ENCODE measurements at places on chromosomes 4 and X.

DNA sequence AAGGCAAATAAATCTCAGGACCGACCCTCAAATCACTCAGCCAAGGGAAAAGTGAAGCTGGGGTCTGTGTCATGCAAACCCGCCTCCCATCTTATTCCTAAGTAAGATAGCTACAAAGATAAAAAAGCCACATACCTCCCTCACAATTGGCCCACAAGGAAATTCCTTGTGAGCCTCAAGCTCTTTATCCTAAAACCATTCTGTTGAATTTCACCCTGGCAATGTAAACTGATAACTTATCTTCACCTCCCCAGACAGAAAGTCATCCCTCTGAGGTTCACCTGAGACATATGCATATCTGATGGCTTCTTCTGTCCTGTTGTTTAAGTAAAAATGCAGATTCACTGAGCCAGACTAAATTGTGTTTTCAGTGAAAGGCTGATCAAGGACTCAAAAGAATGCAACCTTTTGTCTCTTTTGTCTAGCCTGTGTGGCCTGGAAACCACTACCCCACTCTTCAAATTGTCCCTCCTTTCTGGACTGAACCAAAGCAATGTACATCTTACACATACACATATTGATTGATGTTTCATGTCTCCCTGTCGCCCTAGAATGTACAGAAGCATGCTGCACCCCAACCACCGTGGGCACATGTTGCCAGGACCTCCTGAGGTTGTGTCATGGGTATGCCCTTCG lies 91.3 kb downstream of the MFAP3L start:
- no peak for DNase-seq

DNA sequence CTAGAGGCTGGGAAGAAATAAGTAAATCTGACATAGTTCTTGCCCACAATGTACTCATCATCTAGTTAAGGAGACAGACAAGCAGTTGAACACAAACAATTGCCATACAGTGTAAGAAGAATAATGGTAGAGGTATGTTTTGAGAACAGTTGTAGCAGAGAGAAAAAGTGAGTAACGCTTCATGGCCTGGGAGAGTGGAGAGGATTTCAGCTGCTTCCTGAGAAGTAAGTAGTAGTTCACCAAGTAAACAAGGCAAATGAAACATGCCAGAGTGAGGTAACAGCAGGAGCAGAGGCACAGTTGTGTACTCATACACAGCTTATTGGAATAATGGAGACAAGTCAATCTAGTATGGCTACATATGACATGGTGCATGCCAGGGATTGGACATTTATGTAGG lies 53.6 kb upstream of the RAP2C start:
- DNase-seq = no peak

GRCh38 chrX:39381422-39381821 lies 580.2 kb downstream of the MID1IP1 start:
- no peak for DNase-seq

- no peak for DNase-seq
These were observed 60.4 kb downstream of the CD40LG start for GRCh38 chrX:136708348-136708747.

DNA sequence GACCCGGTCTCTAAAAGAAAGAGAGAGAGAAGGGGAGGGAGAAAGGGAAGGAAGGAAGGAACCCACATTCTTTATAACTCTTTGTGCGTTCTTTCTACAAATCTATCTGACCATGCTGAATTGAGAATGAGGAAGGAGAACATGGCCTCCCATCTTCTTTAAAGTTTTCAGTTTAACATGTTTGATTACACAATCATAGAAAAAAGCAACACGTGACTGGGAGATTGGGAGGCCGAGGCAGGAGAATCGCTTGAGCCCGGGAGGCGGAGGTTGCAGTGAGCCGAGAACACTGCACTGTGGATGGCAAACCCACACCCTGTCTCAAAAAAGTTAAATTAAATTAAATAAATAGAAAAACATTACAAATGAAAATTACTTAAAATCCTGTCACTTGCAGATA lies 254.5 kb downstream of the RAPGEF2 start:
- no peak for DNase-seq

DNA sequence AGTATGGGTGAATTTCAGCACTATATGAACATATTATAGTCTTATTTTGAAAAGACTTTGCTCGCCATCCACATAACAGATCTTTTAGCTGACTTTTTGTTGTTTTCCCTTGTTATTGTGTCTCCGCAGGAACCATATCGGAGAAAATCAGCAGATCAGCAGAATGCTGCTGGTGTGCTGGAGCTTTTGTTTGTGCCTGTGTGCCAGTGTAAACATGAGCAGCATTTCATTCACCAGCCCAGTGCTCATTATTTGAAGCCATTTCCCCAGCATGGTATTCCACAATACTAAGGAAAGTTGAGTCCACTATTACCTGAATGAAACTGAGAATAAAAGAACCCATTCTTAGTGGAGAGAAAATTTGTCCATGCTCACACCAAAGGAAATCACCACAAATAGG lies 261.8 kb upstream of the ARX start:
- no peak for DNase-seq

- DNase-seq = no peak
These were observed 211.9 kb upstream of the HS3ST1 start for GRCh38 chr4:11640584-11640983.

DNA sequence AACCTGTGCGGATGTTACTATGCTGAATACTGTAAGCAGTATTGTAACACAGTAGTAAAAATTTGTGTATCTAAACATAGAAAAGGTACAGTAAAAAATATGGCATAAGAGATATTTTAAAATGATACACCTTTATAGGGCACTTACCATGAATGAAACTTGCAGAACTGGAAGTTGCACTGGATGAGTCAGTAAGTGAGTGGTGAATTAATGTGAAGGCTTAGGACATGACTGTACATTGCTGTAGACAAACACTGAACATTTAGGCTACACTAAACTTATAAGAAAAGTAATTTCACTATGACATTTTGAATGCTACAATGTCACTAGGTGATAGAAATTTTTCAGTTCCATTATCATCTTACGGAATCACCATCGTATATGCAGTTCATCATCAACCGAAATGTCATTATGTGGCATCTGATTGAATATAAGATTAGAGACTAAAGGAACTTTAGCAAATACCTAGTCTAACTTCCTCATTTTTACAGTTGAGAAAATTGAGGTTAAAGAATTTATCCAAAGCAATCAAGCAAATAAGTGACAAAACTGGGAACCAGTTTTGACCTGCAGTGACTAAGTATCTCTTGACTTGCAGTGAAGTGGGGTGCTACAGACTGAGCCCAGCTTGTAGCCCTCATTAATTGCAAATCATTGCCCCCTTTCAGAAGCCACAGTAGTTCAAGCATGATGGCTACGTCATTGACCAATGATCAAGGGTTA lies 55.3 kb downstream of the EGF start:
- no peak for DNase-seq

DNA sequence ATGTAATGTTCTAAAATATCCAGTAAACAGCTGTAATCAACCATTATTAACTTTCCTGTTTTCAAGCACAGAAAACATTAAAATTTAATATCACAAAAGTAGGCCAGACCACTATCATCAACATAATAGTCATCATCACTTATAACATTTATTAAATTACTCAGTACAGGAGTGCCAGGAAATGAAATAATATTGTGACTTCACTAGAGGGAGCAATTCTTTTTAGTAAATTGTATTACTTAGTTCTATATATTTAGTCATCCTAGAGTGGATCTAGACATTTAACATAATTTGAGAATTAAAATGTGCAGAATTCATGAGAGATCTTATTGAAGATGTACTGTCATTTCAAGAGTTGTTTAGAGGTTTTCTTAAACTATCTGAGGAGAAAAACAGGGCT lies 33.6 kb downstream of the PITX2 start:
- no peak for DNase-seq

DNA sequence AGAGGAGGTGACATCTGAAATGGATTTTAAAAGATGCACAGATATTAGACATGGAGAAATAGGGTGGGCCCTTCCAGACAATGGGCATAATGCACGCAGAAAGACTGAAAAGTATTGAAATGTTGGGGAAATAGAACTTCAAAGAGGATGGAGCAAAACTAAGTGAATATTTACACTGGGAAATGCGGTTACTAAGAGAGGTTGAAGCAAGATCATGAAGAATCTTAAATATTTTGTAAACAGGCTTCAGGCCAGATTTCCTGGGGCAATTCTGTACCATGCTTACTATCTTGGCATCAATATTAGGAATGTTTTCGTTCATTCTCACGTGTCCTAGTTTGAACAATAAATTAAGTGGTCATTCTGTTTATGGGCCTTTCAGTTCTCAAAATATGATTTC lies 216.3 kb downstream of the ADAMTS3 start:
- no peak for DNase-seq

DNA sequence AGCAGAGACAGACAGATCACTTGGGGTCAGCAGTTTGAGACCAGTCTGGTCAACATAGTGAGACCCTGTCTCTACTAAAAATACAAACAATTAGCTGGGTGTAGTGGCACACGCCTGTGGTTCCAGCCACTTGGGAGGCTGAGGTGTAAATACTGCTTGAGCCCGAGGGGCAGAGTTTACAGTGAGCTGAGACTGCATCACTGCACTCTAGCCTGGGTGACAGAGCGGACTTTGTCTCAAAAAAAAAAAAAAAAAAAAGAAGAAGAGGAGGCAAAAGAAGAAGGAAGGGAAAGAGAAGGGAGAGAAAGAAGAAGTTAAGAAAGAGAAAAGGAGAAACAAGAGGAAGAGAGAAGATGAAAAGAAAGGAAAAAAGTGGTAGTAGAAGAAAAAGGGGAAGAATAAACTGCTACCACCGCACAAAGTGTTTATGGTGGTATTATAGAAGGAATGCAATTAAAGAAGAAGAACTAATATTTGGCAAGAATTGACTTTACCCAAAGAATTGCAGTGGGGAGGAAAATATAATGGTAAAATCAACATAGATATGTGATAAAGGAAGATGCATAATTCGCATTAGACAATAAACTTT lies 19.6 kb upstream of the NSUN7 start:
- no peak for DNase-seq

- no peak for DNase-seq
These were observed 25.9 kb upstream of the CPLX1 start for GRCh38 chr4:851701-852430.

- no peak for DNase-seq
These were observed 21.5 kb upstream of the TBL1X start for GRCh38 chrX:9443327-9443726.

DNA sequence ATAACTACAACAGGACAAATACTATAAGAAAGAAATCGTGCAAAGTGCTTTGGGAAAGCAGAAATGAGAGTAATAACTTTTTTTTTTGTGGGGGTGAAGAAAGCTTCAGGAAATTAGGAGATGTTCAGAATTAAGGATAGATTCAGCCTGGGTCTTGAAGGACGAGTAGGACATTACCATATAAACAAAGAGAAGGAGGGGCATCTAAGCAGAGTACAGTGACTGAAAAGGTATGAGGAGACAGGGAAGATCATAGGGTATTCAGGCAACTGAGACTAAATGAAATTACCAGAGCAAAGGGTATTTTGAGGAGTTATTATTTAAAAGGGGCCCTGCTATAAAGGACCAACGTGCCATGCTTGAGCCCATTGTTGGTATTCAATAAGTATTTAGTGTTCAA lies 3.1 kb upstream of the STAP1 start:
- no peak for DNase-seq

DNA sequence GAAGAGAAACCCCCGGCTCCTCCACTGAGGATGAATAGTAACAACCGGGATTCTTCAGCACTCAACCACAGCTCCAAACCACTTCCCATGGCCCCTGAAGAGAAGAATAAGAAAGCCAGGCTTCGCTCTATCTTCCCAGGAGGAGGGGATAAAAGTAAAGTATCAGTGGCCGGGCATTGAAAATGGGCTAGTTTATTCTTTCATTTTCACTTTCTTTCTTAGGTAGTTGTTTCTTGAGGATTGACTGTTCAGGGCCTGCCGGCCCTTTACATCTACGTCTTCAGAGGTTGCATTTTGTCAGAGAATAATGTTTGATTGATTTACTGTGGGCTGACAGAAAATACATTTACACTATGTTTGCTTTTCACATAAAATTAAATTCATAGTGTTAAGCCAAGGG lies 27.1 kb downstream of the PAK3 start:
- no peak for DNase-seq

DNA sequence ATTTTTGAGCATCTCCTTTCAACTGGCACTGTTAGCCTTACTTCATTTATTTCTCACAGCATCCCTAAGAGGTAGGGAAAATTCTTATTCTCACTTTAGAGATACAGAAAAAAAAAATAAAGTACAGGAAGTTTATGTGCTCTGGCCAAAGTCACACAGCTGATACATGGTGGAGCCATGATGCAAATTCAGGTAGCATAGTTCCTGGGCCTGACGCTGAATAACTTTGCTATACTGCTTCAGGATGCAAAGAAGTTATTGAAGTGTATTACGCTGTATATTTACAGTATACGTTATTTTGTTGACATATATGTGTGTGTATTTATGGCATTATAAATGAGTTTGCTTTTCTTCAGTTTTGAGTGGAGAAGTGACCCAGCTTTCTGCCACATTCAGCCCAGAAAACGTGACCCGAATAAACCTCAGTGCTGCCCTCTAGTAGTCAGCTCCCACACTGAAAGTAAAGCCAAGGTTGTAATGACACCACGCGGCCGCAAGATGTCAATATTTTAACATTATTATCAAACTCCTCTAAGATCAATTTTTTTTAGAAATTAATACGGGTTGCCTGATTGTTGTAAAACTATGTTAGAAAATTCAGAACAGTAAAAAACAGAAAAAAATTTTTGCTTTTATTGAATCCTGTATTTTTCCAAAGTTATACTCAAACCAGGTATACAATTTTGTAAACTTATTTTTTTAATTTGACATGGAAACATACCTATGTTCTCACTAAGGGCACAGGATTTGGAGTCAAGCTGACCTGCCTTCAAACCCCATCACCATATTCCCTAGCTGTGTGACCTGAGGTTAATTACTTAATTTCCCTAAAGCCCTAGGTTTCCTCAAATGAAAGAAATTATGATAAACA lies 3.8 kb upstream of the GUCY2F start:
- peak; percentile 13 for DNase-seq

DNA sequence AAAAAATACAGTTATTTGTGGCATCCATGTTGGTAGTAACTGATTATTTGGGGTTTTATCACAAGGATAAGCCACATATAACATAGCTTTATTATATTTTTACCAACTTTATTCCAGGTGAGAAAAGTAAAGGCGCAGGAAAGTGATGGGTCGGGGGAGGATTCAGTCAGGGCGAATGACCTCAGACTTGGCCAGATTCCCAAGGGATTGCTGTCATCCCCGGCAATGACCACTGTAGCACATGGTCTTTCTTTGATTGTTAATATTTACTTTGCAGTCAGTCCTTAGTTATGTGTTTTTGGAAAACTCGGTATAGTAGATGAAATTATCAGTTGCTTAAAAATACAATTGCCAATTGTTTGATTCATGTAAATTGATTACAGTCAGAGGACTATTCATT lies 17.6 kb downstream of the GRIA3 start:
- DNase-seq = no peak

DNA sequence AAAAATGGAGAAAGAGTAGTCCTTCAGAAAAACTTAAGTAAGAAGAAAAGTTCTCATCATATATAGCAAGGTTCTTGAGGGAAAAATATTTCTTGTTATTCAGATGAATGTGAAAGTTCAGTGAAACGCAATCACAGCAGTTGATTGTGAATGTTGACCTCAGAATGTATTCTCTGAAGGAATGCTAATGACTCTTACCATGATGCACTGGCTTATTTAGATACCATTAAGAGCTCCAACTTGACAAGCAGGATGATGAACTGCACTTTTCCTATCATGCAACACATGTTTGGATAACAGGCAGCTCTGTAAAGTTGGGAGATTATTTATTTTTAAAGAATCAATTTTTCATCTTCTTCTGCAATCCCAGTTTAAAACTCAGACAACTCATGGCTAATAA lies 115.5 kb upstream of the MYOZ2 start:
- DNase-seq = no peak
